Central memory CD8-positive, alpha-beta T cell (primary cell): ENCODE measurements at places on chromosomes 7 and 10.

GRCh38 chr7:14842523-14842922 lies 60.0 kb downstream of the DGKB start:
- DNase-seq: no peak

DNA sequence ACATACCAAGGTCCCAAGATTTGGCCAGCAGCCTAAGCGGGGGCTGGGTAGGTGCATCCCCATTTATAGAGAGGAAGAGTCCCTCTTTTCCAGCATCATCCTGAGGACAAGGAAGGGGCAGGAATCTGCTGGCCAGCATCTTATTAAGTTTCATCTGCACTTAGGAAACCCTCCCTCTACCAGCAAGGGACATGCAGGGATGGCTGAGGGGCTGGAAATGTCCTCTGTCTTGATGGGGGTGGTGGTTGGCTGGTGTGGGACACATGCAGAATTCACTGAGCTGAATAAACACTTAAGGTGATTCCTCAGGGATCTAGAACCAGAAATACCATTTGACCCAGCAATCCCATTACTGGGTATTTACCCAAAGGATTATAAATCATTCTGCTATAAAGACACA lies 42.1 kb downstream of the NOD1 start:
- DNase-seq: no peak

GRCh38 chr10:70679498-70679897 lies 7.2 kb downstream of the ADAMTS14 start:
- DNase-seq: no peak

DNA sequence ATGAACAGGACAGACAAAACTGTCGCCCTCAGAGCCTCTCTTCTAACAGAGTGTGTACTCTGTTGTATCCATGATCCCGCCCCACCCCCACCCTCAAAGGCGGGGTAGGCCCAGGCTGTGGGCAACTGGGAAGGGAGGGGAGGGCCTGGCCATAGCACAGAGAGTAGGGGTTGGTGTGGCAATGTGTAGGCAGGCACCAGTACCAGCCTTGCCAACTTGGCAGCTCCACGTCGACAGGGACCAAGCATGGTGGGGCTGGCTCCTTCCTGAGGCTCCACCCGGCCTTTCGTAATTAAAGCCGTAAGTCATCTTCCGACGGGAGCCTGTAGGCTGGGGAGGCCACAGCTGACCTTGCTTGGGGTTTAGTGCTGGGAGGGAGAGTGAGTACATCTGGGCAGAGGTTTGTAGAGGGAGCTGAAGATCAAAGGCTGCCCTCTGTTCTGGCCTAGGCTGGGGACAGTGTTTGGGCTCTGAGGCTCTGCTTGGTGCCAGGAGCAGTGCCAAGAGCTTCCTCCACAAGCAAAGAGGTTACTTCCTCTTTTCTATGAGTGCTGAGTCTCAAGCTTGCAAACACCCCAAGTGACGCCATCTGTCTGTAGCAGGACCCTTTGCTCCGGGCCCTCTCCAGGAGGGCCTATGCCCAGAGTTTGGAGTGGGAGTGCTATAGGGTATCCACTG lies 121.6 kb downstream of the C10orf105 start:
- no peak for DNase-seq

- no peak for DNase-seq
Measured at GRCh38 chr7:85213500-85213899, 26.6 kb upstream of the SEMA3D start.

DNA sequence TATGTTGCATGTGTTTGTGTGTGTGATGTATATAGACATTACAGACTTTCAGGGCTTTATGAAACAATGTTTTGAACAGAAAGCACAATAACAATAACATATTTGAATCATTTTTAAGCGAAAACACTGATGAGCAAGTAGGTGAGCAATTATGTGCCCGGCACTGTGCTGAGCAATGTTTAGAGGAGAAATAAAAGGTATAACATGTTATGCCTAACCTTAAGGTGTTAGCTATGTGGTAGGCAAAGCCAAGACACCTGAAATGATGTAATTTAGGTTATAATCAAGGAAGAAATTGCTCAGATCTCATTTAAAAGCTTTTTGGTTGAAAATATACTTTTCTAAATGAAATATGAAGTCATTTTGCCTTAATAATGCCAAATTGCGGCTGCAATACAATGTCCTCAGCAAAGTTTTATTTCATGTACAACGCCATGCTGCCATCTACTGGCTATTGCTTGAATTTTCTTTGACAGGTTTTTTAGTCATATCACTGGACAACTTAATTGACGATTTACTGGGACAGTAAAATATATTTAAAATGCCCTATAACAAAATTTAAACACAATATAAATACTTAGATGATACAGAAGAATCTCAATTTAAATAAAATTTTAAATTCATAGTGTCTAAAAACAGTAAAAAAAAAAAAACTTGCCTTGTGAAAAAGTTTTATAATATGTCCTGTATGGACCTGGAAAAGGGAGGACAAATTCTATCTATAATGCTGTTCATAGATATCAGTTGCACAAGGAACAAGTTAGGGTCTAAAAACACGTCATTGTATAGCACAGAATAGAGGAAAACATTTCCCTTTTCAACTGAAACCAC lies 131.1 kb upstream of the CDK1 start:
- DNase-seq: no peak

- no peak for DNase-seq
Measured at GRCh38 chr10:20776384-20777118, 120.6 kb downstream of the NEBL start.

- DNase-seq: no peak
Measured at GRCh38 chr7:131890176-131890575, 333.7 kb upstream of the PODXL start.
